ENCODE measurements at places on chromosomes 16 and 17. TPM values are rescaled to one million over a fixed set of nuclear protein-coding genes. Genes with fewer than 3 reads are reported as not detected.
A peak's percentile ranks its signal among the peaks of the same experiment; 100 is the strongest.

The CSH1 gene
- not detected for total RNA-seq

The FNDC8 gene
- not detected for total RNA-seq

DNA sequence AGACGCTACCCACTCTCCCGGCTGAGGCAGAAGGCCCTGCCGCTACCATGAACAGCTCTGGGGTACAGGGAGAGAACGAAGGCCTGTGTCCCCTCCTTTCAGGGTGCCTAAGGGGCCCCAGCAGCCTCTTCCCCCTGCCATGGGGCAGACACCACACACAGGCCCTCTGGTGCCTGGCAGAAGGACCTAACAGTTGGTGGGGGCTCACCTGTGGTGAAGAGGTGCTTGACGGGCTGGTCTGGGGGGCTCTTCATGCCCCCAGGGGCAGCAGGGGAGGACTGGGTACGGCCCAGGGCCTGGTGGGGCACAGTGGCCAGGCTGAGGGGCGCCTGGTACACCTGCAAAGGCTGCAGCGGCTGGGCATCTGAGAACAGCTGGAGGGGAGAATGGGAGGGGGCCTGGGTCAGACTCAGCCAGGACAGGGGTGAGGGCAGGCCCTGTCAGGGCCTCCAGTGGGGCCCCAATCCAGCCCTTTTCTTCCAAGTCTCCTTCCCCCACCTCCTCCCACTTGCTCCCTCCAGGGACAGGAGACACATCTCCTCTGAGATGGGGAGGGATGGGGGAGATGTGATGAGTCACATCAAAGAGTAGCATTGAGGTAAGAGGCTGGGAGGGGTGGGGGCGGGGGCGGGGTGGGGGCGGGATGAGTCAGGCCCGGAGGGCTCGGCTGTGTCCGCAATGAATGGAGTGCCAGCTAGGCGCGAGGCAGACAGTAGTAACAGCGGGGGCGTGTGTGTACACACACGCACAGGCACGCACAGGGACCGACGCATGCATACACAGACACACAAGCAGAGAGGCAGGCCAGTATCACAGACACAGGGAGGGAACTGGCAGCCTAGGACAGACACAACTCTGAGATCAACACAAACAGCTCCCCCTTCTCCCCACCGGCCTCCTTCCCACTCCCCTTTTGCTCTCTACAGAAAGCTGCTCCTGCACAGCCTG is 16.1 kb downstream of the G6PC3 start:
- peak; percentile 89 for DNase-seq

DNA sequence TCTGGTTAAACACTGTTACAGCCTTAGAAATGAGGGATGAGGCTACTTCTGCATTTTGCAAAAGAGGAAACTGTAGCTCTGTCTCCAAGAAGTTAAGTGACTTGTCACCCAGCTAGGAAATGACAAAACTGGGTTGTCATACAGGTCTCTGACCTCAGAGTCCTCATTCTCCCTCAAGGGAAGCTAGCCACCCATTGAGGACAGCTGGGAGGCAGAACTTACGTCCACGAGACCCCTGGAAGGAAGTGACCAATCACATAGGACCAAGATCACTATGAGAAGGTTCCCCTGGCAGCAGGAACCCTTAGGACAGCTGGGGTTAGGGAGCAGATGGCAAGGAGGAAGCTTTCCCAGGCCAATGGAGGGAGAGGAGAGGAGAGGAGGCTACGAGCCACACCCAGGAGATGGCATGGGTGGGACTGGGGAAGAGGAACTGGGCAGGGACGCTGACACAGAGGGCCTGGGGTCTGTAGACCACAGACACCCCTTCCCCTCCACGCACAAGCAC is 11.2 kb downstream of the METTL22 start:
- no peak for DNase-seq

DNA sequence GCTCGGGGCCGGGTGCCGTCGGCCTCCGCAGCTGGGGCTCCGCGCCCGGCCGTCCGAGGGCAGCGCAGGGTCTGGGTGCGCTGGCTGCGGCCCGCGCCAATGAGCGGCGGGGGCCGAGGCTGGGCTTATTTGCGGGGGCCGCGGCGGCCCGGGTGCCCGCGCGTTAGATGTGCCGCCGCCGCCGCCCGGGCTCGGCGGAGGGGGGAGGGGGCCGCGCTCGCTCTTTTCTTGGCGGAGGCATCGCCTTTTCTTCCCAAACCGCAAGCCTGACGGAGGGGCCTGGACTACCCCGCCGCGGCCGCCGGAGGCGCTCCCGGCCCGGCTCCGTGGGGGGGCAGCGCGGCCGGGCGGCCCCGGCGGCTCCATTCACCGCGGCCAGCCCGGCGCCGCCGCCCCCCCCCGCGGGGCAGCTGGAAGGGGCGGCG is at the start of gene NOTUM:
Gene NOTUM, minus strand, starts transcription at position 101 of the 425 bp plus-strand sequence. CDS start 278 bp downstream, outside the sequence.
- peak; percentile 54 for DNase-seq

DNA sequence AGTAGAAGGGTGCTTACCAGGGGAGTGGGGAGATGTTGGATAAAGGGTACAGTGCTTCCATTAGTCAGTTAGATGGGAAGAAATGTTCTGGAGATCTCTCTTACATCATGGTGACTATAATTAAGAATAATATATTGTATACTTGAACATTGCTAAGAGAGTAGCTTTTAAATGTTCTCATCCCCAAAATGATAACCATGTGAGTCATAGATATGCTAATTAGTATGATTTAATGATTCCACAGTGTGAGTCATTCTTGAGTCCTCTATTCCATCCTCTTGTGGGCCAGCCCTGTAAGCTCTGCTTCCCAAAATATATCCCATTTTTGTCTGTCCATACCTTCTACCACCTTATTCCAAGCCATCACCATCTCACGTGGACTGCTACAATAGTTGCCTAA is 80.6 kb upstream of the CDH11 start:
- DNase-seq, result peak; percentile 26

DNA sequence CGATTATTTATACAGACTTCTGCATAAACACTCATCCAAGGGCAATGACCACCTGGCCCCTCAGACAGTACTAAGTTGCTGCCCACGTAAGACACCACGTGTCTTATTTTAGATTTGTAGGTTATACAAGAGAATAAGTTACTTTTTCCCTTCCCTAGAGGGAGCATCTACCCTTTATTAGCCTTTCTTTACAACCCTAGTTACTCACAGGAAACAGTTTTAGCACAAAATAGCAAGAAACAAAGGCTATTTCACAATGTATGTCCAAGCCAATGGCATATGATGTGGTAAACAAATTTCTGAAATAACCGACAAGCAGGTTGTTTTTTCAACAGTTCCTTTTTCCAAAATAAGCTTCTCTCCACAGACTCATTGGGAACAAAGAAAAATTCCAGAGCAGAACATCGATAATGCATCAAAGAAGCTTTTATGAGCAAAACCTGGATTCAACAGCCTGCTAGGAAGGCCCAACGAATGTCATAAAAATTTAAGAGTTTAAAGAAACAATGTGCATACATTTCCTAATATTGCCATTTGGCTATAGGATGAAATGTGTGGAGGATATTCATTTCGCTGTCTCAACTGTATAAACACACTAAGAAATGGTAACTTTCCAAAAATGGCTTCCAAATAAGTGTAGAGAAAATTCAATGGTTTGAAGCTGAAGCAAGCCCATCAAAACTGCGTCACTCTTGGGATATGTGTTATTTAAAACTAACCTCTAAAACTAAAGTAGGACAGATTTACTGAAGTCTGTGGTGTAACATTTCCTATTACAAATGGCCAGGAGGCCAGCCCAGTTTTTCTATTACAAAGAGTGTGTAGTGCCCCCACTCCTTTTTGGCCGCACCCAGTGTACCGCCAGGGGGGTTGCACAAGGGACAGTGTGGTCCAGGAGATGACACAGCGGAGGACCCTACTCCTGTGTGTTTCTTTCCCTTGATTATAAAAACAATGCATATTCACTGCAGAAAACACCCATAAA is 50.4 kb upstream of the ERN1 start:
- DNase-seq, result no peak
